ENCODE measurements at places on chromosomes 1 and 21.

DNA sequence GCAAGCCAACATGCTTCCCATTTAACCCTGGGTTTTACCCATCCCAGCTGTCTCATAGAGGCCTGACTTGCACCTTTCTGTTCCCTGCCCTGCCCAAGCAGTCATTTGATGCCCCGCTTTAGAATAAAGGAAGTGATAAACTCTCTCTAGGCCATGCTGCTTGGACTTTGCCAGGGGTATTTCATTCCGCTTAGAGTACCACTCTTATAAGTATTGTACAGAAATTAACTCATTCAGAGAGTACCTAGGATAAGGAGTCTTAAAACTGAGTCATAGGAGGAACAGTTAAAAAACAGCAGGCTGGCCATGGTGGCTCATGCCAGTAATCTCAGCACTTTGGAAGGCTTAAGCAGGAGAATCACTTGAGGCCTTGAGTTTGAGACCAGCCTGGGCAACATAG is 21.0 kb upstream of the LYST start:
- no peak for DNase-seq

GRCh38 chr21:18403735-18404450 is at the start of gene TMPRSS15:
TSS of gene TMPRSS15 (minus strand) at chr21:18403785. CDS start at chr21:18403622, 163 bp downstream.
- no peak for DNase-seq

GRCh38 chr1:61446531-61446991 is 278.4 kb downstream of the TM2D1 start:
- no peak for DNase-seq

DNA sequence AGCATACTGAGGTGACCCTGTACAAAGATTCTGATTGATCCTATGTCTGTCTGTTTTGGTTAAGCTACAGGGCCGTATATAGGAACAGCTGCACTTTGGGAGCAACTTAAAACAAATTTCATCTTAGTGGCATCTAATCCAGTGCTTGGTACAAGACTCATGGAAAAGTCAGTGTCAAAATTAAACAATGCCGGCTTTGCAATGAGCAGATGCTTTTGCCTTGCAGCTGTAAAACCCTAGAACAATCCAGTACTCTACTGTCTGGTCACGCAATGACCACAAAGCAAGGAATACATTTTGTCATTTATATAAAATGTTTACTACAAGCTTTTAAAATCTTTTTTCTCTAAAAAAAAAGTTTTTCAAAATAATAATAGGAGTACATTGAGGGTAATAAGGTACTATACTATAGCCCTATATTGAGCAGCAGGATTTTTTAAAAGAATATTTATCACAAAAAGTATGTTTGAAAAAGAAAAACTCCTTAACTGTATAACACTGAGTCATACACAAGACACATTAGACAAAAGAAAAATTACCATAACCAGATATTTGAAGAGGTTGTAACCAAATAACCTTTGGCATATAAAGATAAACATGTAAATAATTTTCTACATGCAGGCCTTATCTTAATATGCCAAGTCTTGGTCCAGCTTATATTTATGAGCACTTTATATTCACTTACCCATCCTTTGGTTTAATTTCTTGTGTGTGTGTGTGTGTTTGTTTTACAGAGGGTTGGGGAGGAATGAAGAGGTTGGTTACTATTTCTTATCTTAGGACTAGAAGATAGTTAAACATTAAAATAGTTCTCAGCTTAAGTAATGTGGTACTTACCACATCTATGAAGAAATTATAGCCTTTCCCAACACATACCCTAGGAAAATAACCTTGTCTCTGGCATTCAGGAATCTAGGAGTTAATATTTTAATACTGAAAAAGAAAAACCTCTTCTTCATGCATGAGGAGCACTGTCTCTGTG is 262.3 kb downstream of the FAF1 start:
- DNase-seq: no peak

GRCh38 chr1:36787312-36787913 is 246.9 kb downstream of the GRIK3 start:
- no peak for DNase-seq

All from activated CD8-positive, alpha-beta memory T cell treated with anti-CD3 and anti-CD28 coated beads for 48 hours (primary cell).